ENCODE measurements at places on chromosomes 16 and 17. TPM values are rescaled to one million over a fixed set of nuclear protein-coding genes. Genes with fewer than 3 reads are reported as not detected.

The FBXO31 gene
- 26.1 TPM for polyA plus RNA-seq

The AURKB gene
- 34.1 TPM for polyA plus RNA-seq

The ZNF287 gene
- polyA plus RNA-seq = 8.6 TPM

The ZSCAN10 gene
- polyA plus RNA-seq = 0.26 TPM

The GLIS2 gene
- polyA plus RNA-seq = 51.0 TPM

The ITGB4 gene
- 9.9 TPM for polyA plus RNA-seq

The SRR gene
- polyA plus RNA-seq = 23.0 TPM

The TTLL6 gene
- polyA plus RNA-seq = 0.44 TPM

The STX8 gene
- 65.0 TPM for polyA plus RNA-seq

The CEP131 gene
- 25.3 TPM for polyA plus RNA-seq
